ENCODE measurements at places on chromosomes 6 and 20.

GRCh38 chr6:132760256-132760655 is 2.6 kb upstream of the VNN2 start:
- DNase-seq: no peak

GRCh38 chr20:1912053-1912452 is 16.8 kb downstream of the SIRPA start:
- no peak for DNase-seq

GRCh38 chr6:25511376-25511775 is 140.6 kb upstream of the SCGN start:
- no peak for DNase-seq

DNA sequence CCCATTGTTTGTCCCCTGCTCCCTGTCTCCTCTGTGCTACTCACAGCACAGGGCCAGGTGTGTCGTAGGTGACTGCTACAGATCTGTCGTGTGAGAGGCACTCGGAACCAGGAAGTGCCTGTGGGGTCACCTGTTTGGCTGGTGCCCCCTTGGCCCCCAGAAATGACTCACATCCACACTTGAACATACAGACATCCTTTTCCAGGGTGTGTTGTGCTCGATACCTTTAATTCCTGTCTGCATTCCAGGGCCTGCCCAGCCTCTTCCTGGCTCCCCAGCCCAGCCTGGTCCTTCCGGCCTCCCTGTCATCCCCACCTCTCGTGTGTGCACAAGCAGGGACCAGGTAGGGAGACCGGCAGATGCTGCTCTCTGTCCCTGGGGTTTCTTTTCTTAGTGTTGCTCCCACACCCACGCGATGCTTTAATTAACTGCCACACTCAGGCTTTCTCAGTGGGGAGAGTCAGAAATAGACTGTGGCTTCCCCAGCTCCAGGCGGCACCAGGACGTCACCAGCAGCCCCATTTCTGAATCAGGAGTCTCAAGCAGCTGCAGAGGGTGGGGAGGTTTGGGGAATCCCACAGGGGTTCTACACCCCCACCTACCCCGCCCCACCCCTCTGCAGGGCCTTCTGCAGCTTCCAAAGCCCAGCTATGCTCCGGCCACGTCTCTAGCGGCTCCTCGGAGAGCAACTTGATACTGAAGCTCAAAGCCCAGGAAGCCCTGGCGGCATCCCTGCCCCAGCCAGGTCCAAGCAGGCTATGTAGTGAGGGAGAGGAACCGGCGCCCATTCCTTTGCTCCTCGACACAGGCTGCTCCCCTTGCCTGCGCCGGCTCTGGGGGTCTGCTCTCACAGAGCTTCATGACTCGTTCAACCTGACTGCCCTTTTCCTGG is 102.2 kb downstream of the SYCP2 start:
- no peak for DNase-seq

DNA sequence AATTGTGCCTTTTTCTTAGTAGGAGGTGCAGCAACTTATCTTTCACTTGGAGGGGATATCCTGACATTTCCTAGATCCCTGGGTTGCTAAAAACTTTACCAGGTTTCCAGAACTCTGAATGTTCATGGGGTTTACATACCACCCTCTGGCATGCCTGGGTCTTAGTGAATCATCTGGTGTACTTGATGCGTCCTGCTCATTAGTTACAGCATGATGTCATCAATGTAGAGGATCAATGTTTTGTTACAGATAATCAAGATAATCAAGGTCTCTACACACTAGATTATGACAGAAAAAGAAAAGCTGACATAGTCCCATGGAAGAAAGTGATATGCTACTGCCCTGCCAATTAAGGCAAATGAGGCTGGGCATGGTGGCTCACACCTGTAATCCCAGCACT is 27.0 kb downstream of the FITM2 start:
- no peak for DNase-seq

- DNase-seq: no peak
These were observed 96.9 kb downstream of the TCP11 start for GRCh38 chr6:35044145-35044745.

DNA sequence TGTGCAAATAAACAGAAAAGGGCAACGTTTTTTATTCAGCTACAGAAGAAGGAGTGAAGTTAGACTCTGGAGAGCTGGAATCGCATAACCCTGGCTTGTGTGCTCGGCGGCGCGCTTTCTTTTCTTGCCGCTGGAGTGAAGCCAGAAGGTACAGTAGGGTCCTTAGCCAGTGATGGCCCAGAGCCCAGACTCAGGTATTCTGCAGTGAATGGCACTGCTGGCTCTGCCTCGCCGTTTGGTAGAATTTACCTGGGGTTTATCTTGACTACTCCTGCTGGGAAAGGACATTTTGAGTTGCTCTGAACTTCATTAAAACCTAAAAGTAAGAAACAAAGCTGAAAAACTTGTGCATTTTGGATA is 56.9 kb upstream of the TIAM2 start:
- no peak for DNase-seq

DNA sequence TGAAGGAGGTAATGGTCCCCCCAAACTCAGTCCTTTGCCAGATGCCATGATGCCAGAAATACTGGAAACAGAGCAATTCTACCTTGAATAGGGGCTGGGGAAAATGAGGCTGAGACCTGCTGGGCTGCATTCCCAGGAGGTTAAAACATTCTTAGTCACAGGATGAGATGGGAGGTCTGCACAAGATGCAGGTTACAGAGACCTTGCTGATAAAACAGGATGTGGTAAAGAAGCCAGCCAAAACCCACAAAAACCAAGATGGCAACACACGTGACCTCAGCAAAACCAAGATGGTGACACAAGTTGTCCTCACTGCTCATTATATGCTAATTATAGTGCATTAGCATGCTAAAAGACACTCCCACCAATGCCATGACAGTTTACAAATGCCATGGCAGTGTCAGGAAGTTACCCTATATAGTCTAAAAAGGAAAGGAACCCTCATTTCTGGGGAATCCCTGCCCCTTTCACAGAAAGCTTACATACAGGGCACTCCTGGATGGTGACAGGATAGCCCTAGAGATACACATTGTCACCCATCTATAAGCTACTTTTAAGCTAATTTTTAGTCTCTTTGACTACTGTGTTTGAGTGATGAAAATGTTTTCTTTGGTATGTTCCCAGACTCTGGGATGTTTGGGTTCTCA is 979.7 kb downstream of the TBC1D32 start:
- no peak for DNase-seq

DNA sequence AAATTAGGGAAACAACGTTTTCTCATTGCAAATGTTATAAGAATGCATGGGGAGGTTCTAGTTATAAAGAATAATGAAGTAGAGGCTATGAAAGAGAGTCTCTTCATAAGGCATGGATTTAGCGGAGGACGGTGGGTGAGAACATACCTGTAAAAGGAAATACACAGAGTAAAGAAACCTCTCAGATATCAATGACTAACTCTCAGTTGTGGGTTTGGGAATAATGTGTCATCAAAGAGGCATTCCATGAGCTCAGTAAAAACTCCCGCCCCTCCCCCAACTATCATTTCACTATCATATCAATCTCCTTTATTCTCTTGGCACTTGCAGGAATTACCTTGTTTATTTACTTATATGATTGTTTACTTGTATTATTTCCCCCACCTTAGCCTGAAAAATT is 695.4 kb downstream of the PTPRT start:
- DNase-seq: no peak

DNA sequence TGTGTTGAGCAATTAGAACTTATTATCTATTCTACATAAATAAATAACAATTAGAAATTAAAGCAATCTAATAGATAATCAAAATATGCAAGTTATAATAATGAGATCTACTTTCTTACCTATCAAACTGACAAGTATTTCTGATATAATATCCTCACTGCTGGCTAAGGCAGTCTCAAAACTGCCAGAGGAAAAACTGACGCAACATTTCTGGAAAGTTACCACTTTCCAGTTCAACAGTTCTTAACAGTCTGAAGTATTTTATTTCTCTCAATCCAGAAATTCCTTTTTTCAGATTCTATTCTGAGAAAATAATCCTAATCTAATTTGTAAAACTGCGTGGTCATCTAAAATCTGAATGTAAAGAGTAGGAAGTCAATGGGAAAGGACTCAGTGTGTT is 121.0 kb downstream of the TRDN start:
- no peak for DNase-seq

DNA sequence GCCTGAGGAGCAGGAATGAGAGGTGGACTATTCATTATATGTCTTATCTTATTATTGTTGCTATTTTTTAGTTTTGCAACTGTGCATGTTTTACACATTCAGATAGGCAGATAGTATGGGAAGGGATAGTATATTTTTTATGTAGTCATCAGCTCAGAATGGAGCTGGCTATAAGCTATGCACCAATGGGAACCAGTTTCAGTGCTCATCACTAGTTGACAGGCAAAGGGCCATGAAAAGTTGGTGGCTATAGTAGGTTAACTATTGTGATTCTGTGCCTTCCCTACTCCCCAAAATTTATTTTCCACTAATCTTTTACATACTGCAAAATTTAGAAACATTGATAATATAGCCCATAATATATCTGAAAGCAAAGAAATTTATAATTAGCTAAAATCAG is 5.3 kb upstream of the UBD start:
- DNase-seq: no peak

DNA sequence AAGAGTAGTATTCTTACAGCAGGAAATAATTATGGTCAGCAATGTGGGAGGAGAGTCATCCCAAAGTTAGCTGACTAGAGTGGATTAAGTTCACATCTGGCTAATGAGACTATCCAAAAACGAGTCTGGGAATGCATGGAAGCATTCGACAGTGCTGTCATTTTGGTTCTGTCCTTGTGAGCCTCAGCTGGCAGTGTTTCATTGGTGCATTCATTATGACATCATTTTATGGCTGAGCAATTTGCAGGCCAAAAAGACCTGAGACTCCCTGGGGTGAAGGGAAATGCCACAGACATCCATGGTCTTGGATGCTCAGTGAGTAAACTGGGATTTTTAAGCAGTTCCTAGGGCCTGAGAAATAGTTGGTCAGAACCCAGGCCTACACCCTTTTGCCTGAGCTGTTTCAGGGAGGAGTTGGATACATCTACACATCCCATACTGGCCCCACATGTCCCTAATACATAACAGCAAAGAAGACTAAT is 196.4 kb upstream of the CCN2 start:
- DNase-seq: no peak

DNA sequence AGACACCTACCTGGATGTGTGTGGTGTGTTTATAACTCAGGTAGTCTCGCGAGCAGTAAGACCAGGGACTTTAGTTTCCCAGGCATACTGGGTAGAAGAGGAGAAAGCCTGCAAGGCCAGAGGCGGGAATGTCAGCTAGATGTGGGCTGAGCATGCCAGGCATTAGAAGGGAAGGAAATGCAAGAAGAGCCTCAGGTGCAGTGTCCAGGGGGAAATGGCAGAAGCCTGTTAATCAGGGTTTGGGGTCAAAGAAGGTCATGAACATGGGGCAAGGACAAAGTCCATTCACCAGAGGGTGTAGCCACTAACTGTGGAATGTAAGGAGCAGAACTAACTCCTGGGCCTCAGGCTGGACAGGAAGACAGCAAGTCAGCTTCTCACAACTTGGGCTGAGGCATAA is 305.0 kb downstream of the SMOC2 start:
- no peak for DNase-seq
